Left ventricle myocardium inferior (tissue), 1 donor: ENCODE measurements at places on chromosomes 5 and 9.

DNA sequence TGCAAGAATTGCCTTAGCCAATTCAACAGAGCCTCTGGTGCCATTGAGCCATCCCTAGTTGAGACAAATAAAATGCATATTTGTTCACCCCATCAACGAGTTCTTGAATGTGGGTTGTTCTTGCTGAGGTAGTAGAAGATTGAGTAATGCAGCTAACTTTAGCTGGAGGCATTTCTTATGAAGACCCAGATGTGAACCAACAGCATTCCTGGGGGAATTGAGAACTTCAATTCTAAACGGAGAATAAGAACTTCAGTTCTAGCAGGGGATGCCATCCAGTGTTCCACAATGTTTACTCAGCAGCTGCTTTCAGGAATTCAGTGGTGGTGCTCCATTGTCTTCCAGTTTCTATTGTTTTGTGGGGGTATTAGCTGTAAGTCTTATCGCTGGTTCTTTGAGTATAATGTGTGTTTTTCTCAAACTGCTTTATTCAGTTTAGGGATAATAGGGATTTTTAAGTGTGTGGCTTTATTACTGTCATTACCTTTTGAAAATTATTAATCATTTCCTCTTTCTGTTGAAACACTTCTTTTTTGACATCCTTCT is 1968.2 kb upstream of the NUDT12 start:
- DNase-seq = no peak

DNA sequence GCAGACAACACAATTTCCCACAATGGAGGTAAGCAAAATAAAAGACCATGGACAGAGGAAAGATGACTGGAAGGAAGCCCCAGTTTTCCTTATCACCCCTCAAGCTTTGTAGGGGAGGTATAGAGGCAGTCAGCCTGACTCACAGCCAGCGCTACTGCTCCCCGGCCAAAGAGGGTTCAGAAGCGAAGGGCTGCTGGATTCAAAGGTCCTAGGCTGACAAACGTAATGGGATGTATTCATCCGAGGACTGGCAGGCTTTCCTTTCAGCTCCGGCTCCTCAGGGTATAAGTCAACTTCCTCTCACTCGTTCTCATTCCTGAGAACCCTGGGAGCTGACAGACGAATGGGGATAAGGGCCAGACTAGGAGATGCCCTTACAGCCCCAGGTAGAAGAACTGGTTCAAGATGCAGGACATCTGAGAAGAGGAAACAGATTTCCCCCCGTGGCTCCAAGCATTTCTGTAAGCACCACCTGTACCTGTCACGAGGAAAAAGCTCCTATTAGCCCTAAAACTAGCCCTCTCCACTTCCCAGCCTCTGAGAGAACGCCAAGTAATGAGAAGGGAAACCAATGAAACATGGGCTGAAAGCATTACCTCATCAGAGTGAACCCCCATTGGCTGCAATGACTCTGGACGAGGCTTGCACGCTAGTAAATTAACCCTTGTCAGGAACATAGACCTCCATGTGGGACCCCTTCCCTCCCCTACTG is 22.1 kb upstream of the FAM13B start:
- DNase-seq = no peak

GRCh38 chr5:31819926-31820516 is 181.1 kb downstream of the PDZD2 start:
- DNase-seq = no peak

GRCh38 chr5:76165711-76166374 is 82.7 kb downstream of the SV2C start:
- no peak for DNase-seq
